Natural killer cell treated with Interleukin-12 subunit alpha and Interleukin-12 subunit beta and Interleukin-15 and Interleukin-18, amount 100 ng/mL, for 72 hours (primary cell): ENCODE measurements at places on chromosomes 5 and 9. TPM values are rescaled to one million over a fixed set of nuclear protein-coding genes. Genes with fewer than 3 reads are reported as not detected.

SLC6A3 gene
- not detected for total RNA-seq

SLC46A2 gene
- not detected for total RNA-seq

SPRY4 gene
- total RNA-seq, result 4.6 TPM

PCDH1 gene
- 5.9 TPM for total RNA-seq

PCAT7 gene
- not detected for total RNA-seq

C5orf52 gene
- total RNA-seq, result not detected

FAM221B gene
- total RNA-seq, result not detected

PRUNE2 gene
- total RNA-seq, result 0.57 TPM

PCDHB9 gene
- total RNA-seq, result 0.17 TPM

RC3H2 gene
- 45.0 TPM for total RNA-seq

IFNA2 gene
- not detected for total RNA-seq

SLC25A2 gene
- 0.67 TPM for total RNA-seq

PCDHGC5 gene
- 0.17 TPM for total RNA-seq

PDGFRB gene
- total RNA-seq, result 4.4 TPM

SLCO4C1 gene
- 1.1 TPM for total RNA-seq

SLC34A1 gene
- total RNA-seq, result not detected

SLC1A1 gene
- total RNA-seq, result not detected

GABBR2 gene
- total RNA-seq, result not detected

SLC44A1 gene
- 6.5 TPM for total RNA-seq

OR1J2 gene
- not detected for total RNA-seq

RNF14 gene
- total RNA-seq, result 38.2 TPM

CTXN3 gene
- not detected for total RNA-seq

AGPAT2 gene
- total RNA-seq, result 6.1 TPM

UGCG gene
- 19.0 TPM for total RNA-seq

SLC6A7 gene
- not detected for total RNA-seq

STPG3 gene
- not detected for total RNA-seq

SLC2A8 gene
- total RNA-seq, result 8.8 TPM

PIP5KL1 gene
- 2.7 TPM for total RNA-seq

ELOVL7 gene
- 0.42 TPM for total RNA-seq

GDA gene
- total RNA-seq, result not detected

SHOC1 gene
- not detected for total RNA-seq

HAPLN1 gene
- not detected for total RNA-seq

TLE1 gene
- total RNA-seq, result 2.4 TPM

FBP2 gene
- total RNA-seq, result not detected
